ENCODE measurements at places on chromosomes 4 and X.

- DNase-seq: no peak
Observed at GRCh38 chrX:112760697-112761096, 79.9 kb downstream of the AMOT start.

- peak; percentile 82 for DNase-seq
Observed at GRCh38 chr4:15506464-15506863, 36.8 kb downstream of the CC2D2A start.

GRCh38 chr4:6028168-6028567 lies 9.9 kb upstream of the C4orf50 start:
- DNase-seq: no peak

- DNase-seq: no peak
Observed at GRCh38 chrX:13165266-13166189, 121.1 kb upstream of the FAM9C start.

GRCh38 chrX:6095469-6095868 lies 133.2 kb downstream of the NLGN4X start:
- no peak for DNase-seq

DNA sequence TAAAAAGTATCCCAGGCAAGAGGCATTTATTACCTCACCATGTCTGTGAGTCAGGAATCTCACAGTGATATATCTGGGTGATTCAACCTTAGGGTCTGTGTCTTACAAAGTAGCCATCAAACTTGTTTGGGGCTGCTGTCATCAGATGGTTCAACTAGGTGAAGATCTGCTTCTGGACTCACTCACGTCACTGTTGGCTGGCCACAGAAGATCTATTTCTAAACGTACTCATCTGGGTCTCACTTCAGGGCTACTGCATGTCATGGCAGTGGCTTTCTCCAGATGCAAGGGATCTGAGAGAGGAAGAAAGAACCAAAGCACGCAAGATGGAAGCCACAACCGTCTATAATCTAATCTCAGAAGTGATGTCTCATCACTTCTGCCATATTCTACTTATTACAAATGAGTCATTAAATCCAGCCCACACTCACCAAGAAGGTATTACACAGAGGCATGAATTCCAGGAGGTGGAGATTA lies 267.8 kb upstream of the ANKRD50 start:
- peak; percentile 54 for DNase-seq

DNA sequence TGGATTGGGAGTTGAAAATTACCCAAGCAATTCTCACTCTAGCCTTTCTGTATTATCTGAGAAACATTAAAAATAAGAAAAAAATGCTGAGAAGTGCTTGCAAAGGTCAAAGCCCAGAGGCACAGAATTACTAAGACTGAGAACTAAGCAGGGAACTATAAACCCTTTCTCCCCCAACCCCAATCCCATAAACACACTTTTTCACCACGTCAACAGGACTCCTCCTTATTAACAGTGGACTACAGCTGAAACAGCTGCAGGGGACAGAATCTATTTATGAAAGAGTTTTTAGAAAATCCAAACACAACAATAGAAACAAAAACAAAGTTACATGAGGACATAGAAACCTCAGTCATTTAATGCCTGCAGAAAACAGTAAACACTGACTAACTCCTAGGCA lies 984.1 kb downstream of the TRAM1L1 start:
- DNase-seq: no peak

- no peak for DNase-seq
Observed at GRCh38 chrX:101787934-101788333, 128.3 kb upstream of the ARMCX2 start.

- DNase-seq: peak; percentile 25
Observed at GRCh38 chr4:127055357-127055756, 577.4 kb upstream of the INTU start.

- no peak for DNase-seq
Observed at GRCh38 chr4:139816856-139817255, 151.2 kb downstream of the MGST2 start.

DNA sequence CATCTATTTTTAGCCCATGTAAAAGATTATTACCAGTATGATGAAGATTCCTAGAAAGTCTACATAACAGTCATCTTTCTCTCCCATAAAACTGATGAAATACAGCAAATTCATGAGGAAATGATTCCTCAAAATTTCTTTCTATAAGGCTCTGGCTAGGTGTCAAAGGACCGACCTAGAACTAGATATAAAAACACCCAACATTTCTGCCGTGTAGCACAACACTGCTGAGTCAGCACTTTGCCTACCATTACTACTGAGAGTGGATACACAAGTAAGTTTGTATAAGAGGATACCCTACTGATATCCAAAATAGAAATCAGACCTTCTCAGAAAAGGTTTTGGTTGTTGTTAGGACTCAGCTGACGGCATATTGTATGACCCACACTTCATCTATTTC lies 24.7 kb downstream of the TMEM47 start:
- DNase-seq: peak; percentile 44

DNA sequence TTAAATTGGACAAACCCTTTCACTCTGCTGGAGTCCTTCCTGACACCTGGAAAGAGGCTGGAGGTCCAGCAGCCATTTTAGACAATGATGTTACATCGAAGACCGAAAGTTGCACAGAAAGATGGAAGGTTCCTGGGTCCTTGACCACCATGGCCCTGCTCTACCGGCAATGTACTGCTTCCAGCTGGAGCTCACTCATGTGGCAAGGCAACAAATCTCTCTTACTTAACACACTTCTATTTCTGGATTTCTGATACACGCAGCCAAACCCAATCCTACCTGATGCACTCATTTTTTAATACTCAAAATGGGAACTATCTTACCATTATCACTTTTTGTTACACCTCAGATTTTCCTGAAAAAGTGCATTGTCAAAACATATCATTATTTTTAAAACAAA lies 33.1 kb downstream of the DMD start:
- no peak for DNase-seq
